ENCODE measurements at places on chromosomes 12 and 14.
A peak's percentile ranks its signal among the peaks of the same experiment; 100 is the strongest.

DNA sequence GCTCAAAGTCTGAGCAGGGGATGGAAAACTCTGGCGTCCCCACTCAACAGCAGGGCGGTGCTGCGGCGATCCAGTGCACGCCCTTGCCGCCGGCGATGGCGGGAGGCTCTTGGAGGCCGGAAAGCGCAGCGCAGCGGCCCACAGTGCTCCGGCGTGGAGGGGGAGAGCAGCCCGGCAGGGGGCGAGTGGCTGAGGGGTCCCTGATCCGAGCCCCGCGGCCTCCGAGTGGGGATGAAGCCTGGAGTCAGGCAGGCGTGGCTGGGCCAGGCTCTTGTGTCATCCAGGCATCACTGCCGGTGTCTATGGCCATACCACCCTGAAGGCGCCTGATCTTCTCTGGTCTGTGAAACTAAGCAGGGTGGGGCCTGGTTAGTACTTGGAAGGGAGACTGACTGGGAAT lies 183.1 kb downstream of the ALG10 start:
- DNase-seq, result no peak

GRCh38 chr14:36069535-36069900 lies 107.0 kb downstream of the PTCSC3 start:
- no peak for DNase-seq

- no peak for DNase-seq
Observed at GRCh38 chr14:57478050-57478449, 15.6 kb downstream of the CCDC198 start.

DNA sequence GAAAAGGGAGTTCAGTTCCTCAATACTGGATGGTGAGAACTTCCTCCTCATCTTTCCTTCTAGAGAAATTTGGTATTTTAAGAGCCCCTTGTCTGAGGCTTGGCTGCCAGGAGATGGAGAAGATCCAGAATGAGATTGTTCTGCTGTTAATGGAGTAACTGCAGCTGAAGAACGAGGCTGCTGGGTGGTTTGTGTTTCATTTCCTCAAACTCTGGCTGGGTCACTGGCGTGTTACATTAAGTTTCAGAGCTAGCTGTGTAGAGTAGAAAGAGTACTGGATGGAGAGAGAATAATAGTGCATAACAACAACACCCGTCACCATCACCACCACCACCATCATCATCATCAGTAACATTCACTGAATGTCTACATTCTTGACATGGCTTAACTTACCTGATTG lies 325.0 kb upstream of the TBX3 start:
- no peak for DNase-seq

GRCh38 chr14:62946221-62946620 lies 99.0 kb downstream of the KCNH5 start:
- DNase-seq, result no peak

DNA sequence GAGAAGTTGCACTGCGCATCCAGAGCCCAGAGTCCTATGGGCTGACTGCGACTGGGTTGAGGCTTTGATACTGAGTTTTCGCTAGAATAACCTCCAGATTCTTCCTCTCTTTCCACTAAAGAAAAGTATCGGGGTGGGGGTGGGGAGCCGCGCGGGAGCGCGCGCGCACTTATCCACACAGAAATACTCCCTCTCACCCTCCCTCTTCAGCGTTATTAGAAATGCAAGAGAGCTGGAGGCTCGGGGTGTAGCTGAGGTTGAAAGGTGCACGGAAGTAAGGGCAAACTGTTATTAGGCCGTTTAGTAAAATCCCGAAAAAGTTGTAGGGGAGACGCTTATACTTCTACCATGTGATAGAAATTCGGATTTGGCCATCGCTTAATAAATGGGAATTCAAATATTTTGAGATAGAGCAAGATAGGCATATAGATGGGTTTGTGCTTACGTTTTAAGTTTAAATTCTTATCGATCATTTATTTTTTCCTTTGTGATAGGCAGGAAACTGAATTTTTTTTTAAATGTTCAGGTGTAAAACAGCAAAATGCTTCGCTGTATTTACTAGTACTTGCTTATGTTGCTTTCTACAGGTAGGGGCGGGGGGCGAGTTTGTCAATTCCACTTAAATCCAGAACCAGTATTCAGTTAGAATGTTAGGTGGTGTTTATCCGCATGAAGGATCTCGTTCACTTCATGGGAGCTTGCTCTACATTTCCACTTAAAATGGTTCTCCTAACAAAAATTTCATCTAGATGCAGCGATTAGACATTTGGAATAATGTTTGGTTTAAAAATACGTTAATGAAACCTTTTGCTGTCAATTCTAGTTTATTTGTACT lies 1.1 kb downstream of the ARHGAP5 start:
- no peak for DNase-seq

GRCh38 chr12:80858356-80858755 lies 79.4 kb downstream of the LIN7A start:
- DNase-seq, result no peak

GRCh38 chr12:53624956-53625355 lies 1.2 kb downstream of the ATF7 start:
- no peak for DNase-seq

DNA sequence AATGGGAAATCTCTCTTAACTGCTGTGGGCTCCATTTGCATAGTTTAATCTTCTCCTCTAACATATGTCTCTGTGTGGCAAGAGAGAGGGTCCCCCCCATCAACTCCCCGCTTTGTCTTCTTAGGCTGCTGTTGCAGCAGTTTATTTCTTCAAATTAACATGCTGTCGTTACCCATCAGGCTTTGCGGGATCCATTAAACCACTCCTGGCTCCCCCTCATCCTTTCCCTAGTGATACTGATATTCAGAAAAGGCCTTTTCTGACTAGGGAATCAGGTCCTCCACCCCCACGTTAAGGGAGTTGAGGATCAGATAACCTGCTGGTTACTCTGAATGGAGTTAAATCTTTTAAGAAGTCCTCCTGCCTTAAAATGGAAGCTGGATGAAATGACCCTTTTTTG lies 15.2 kb downstream of the GPR84 start:
- DNase-seq, result no peak

DNA sequence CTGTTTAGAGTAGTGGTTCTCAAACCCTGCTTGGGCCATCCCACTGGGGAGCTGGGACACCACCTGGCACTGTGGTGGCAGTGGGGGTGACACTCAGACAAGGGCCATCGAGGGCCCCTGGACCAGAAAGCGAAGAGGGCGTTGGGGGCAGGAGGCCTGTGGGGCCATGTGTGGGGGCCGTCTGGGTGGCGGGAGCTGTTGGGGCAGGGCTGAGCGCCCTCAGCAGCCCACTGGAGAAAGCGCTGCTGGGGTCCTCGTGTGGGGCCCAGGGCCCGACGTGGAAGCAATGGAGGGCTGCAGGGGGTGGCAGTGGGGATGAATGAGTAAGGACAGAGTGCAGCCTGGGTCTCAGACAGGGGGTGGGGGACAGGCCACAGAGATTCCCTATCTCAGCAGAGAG lies 5.9 kb upstream of the ADSS1 start:
- no peak for DNase-seq

DNA sequence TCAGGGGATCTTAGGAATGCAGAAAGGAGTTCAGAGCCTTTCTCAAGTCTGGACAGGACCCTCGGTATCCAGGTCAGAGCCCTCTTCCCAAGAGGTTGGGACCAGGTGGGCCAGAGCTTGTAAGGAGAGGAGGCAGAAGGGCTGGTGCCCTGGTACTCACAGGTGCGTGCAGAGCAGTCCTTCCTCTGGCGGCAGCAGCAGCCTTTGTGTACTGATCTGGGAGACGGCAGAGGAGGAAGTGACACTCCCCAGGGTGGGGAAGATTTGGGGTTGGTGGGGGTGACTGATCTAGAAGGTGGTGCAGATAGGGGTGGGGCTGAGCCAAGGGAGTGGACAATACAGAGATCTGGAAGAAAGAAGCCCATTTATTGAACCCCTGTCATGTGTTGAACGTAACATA lies at the start of gene ITGB7:
Gene ITGB7, minus strand, starts transcription at position 210 of the 400 bp plus-strand sequence. CDS start 6,808 bp downstream, outside the sequence.
- DNase-seq, result peak; percentile 69

- DNase-seq, result no peak
Observed at GRCh38 chr12:117036046-117036445, 63.2 kb downstream of the TESC start.

GRCh38 chr14:91281346-91281745 lies 36.8 kb upstream of the GPR68 start:
- DNase-seq, result no peak

DNA sequence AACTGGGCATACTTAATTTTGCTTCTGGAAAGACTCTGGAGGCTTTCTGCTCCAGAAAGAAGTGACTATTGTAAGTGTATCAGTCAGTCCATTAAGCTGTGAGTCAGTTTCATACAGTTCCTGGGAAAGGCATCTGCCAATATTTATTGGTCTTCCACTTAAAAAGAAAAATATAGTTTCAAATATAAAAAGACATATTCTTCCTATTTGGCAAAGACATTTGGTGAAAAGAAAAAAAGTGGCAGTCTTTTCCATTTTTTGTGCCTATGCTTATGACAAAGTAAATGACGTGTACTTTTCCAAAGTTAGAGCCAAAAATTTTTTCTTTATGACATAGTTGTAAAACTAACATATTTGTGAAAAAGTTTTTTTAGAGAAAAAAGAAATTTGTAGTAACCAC lies 12.3 kb downstream of the TMEM30B start:
- DNase-seq, result no peak

DNA sequence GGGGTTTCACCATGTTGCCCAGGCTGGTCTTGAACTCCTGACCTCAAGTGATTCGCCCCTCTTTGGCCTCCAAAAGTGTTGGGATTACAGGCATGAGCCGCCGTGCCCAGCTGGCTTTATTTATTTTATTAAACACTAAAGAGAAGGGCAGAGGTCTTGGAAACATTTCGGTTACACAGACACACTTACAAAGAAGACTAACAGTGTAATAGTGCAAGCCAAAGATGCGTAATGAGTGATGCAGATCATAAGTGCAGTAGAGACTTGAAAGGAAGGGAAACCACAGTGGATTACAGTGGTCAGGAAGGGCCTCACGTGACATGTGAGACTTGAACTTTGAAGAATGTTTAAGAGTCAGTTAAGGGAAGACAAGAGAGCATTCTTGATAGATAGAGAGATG lies 33.9 kb upstream of the CDK17 start:
- DNase-seq, result peak; percentile 20

GRCh38 chr14:92954933-92955332 lies 32.0 kb downstream of the CHGA start:
- no peak for DNase-seq

DNA sequence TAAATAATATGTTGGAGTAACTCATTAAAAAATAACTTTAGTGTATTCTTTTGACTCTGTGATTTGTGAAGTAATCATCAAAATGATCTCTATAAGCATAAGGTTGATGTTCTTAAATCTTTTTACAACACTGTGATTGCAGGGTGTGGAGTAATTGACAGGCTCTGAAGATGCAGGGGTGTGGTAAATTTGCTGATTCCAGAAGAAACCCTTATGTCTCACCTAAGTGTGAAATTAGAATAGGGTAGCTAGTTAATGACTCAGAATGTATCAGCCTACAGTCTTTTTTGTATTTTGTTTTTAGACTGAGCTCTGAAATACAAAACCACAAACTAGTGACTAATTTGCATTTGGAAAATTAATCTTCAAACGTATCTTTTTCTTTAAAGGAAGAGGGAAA lies 5.9 kb downstream of the PRPF39 start:
- no peak for DNase-seq

- DNase-seq, result no peak
Observed at GRCh38 chr14:47150267-47150666, 498.7 kb upstream of the RPL10L start.

DNA sequence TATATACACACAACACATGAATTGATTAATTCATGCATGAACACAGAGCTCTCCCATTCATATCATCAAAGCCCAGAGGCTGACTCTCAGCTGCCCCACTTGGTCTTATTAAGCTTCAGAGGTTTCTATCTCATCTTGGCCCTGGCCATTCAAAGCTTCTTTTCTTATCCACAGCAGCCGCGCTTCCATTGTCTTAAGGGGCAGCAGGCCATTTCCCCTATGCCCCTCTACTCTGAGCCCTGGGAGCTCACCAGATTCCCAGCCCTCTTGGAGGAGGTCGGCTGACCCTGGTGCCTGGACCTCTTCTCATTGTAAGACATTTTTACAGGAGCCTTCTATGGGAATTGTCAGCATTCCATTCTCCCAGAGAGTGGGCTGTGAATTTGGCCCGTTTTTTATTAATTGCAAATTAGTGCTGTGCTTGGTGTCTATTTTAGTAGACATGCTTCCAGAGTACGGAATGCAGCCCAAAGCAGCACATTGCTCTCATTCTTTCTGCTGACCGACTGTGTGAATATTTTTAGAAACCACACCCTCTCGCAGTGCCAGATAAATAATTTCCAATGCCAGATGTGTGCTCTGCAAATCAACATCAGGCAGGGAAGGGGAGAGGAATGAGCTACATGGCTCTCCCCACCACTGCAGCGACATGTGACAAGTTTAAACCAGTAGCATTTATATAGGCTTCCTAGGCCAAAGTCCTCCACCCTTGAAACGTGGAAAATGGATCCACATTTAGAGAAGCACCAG lies 58.5 kb downstream of the NUAK1 start:
- no peak for DNase-seq

Data from stimulated activated CD8-positive, alpha-beta memory T cell treated with anti-CD3 and anti-CD28 coated beads, Interleukin-7, amount 100 ng/mL, for 48 hours (primary cell).